Stimulated activated CD4-positive, alpha-beta T cell treated with anti-CD3 and anti-CD28 coated beads, TNF-alpha, amount 100 ng/mL, for 1 hour (primary cell): ENCODE measurements at places on chromosomes 5 and 9.

DNA sequence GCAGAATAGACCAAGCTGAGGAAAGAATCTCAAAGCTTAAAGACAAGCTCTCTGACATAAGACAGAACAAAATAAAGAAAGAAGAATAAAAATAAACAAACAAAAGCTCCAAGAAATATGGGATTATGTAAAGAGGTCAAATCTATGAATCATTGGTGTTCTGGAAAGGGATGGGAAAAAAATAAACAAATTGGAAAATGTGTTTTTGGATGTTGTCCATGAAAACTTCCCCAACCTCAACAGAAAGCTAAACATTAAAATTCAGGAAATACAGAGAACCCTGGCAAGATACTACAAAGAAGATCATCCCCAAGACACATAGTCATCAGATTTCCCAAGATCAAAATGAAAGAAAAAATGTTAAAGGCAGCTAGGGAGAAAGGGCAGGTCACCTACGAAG, 662.0 kb upstream of the CDH18 start:
- no peak for DNase-seq

DNA sequence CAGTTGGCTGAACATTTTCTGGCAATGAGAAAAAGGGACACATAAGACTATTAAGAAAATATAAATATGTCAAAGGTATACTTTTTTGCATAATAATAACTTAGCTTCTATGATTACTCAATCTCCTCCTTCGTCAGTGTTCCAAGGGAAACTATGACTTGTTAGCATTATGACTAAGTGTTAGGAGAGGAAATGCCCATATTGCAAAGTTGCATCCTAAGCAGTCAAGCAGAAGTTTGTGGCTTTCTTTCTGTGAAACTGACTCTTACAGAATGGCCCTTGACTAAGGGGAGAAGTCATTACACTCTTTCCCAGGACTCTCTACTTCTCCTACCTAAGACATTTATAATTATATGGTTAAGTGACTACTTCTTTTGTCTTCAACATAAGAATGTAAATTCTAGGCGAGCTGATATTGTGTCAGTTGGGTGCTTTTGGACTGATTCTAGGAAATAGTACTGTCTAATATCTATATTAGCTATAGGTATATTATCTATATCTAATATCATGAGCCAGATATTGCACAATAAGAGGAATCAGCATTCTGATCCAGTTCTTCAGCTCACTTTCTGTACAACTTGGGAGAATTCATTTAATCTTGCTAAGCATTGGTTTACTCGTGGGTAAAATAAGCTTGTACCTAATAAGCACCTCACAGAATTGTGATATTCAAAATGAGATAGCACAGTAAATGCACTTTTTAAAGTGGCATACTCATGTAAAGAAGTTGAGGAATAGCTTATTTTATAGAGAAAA, 16.4 kb upstream of the SPINK6 start:
- no peak for DNase-seq

DNA sequence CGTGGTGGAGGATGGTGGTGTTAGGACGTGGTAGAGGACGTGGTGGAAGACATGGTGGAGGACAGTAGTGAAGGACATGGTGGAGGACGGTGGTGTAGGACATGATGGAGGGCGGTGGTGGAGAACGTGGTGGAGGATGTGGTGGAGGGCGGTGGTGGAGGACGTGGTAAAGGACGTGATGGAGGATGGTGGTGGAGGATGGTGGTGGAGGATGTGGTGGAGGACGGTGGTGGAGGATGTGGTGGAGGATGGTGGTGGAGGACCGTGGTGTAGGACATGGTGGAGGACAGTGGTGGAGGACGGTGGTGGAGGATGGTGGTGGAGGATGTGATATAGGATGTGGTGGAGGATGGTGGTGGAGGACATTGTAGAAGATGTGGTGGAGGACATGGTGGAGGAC, 67.6 kb downstream of the S1PR3 start:
- DNase-seq, result no peak

- no peak for DNase-seq
These were observed 71.1 kb upstream of the CD180 start for GRCh38 chr5:67267512-67268216.

GRCh38 chr5:160231783-160232342, 2.6 kb downstream of the FABP6 start:
- no peak for DNase-seq

GRCh38 chr5:38718771-38719391, 126.9 kb upstream of the OSMR start:
- no peak for DNase-seq

- DNase-seq, result no peak
These were observed 9.4 kb upstream of the MAMDC2 start for GRCh38 chr9:70034271-70034711.

DNA sequence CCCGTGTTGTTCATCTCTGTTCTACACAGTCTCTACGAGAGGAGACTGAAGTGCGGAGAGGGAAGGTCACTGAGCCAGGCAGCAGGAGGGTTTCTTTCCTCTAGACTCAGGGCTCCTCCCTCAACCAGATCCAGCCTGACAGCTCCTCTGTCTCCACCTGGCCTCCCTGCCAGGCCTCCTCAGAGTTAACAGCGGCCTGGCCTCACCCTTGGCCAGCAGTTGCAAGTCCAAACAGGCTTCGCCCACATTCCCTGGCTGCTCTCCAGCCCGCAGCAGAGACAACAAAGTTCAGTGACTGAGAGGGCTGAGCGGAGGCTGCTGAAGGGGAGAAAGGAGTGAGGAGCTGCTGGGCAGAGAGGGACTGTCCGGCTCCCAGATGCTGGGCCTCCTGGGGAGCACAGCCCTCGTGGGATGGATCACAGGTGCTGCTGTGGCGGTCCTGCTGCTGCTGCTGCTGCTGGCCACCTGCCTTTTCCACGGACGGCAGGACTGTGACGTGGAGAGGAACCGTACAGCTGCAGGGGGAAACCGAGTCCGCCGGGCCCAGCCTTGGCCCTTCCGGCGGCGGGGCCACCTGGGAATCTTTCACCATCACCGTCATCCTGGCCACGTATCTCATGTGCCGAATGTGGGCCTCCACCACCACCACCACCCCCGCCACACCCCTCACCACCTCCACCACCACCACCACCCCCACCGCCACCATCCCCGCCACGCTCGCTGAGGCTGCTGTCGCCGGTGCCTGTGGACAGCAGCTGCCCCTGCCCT, at the start of gene HRCT1:
Gene HRCT1 (plus strand): TSS at position 291 of the 768 bp plus-strand sequence. CDS start 86 bp downstream, at position 377.
- DNase-seq, result no peak

GRCh38 chr9:101121836-101122399, 93.4 kb downstream of the PLPPR1 start:
- DNase-seq, result no peak

- DNase-seq, result no peak
These were observed 399.8 kb upstream of the PIK3R1 start for GRCh38 chr5:67815455-67816391.

DNA sequence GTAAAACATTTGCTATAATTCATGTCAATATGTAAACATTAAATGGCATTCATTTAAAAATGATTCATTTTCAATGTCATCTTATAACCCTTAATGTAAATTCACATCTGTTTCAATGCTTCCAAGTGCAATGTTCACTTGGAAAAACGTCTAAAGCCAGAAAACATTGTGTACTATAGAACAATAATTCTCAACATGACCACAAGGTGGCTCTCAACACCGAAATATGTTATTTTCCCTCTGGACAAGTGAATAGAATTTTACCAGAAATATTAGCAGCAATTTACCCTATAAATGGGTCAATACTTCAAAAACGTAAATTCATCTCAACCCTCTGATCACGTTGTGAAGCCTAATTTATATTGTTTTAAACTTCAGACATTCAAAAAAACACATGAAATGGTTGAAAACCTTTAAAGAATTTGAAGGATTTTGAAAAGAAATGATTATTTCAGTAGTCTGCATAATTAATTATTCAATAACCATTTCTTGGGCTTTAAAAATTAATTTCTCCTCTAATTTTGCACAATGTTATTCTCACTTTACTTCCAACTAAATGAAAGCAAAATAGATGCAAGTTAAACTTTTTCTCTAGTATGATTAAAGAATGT, 11.0 kb downstream of the CDH10 start:
- DNase-seq, result no peak

GRCh38 chr5:17720071-17720470, 85.8 kb downstream of the TAF11L14 start:
- no peak for DNase-seq

GRCh38 chr5:138685193-138685745, 68.0 kb upstream of the CTNNA1 start:
- no peak for DNase-seq

- peak; percentile 5 for DNase-seq
These were observed 118.4 kb upstream of the PRSS3 start for GRCh38 chr9:33676746-33677505.

- DNase-seq, result no peak
These were observed 185.8 kb downstream of the DEPDC1B start for GRCh38 chr5:60514152-60514551.

GRCh38 chr5:5316334-5316733, 106.1 kb upstream of the ICE1 start:
- DNase-seq, result no peak

- DNase-seq, result no peak
These were observed 2.5 kb upstream of the ZNF608 start for GRCh38 chr5:124748687-124749594.

- peak; percentile 30 for DNase-seq
These were observed 47.0 kb upstream of the TGFBR1 start for GRCh38 chr9:99057665-99058625.

DNA sequence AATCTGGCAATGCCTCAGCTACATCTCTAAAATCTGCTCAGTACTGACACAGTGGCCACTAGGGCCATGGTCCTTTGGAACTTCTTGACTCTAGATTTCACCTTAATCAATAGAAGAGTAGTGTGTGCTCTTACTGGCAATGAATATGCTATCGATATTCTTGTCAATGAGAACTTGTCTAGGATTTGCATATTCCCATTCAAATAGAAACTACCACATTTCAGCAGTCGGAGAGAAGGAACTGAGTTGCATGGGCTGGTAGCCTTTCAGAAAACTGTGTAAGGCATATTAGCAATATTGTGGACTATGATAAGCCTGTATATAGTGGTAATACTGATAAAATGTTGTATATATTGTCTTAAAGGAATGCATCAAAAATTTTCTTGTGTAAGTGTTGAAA, 45.3 kb upstream of the NAA35 start:
- no peak for DNase-seq

DNA sequence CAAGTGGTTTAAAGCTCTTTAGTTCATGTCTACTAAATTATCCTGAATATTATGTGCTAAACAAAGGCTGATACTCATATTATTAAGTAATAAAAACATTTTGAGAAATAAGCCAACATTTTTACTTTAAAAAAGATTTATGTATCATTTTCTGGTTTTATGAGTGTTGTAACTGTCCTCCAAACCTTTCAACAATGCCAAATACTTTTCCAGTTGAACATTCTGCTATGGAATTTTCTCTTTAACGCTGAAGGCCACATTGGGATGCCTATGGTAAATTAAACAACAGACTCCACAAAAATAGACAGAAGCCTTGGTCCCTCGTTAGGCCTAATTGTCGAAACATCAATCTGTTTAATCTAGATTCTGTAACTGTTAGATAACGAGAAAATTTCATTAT, 131.3 kb downstream of the GLIS3 start:
- no peak for DNase-seq

DNA sequence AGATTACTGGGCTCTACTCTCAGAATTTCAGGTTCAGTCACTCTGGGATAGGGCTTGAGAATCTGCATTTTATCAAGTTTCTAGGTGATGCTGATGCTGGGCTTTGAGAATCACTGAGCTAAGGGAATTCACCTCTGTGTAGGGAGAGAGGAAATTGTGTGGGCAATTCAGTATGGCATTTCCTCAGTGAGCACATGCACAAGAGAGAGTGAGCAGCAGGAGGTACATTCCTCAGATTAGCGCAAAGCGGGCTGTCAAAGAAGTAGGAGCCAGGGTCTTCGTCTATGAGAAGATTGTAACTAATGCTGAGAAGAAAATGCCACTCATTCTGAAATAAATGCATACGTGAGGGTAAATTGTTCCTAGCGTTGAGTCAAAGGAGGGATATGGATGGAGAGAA, 175.9 kb downstream of the KIF4B start:
- no peak for DNase-seq

- DNase-seq, result no peak
These were observed 51.7 kb downstream of the MED27 start for GRCh38 chr9:132027752-132028663.

- no peak for DNase-seq
These were observed 266.2 kb upstream of the IRX1 start for GRCh38 chr5:3329427-3329826.

- DNase-seq, result no peak
These were observed 141.4 kb downstream of the LRRC70 start for GRCh38 chr5:62720031-62720441.

- no peak for DNase-seq
These were observed 50.8 kb upstream of the PCSK1 start for GRCh38 chr5:96483878-96484277.

GRCh38 chr5:169637549-169638121, 560 bp downstream of the DOCK2 start:
- DNase-seq, result peak; percentile 50

- DNase-seq, result no peak
These were observed 49.4 kb downstream of the ATP10B start for GRCh38 chr5:160802592-160802991.

DNA sequence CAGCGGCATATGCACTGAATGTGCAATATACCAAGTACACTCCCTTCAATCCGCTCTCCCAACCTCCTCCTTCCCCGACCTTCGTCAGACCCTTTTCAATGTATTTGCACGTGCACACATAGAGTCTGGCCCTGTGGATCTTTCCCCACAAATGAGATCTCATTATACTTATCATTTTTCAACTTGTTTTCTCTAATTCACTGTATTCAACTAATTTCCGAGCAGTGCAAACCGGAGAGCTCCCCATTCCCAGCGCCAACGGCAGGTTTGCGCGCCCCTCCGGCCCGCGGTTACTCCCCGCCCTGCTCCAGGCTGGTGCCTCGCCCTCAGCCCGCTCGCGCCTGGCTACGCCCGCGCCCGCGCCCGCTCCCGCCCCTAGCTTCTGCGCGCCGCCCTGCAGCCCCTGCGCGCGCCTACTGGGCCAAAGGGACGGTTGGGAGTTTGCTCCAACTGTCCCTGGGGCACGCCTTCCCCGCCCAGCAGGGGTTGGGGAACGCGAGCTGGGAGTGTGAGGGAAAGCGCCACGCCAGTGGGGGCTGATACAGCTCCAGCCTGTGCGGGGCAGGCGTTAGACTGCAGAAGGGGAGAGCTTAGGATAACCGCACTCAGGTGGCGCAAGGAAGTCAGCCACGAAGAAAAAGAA, 3.3 kb upstream of the CDC20B start:
- no peak for DNase-seq

GRCh38 chr9:16028548-16028947, 475.7 kb downstream of the CCDC171 start:
- DNase-seq, result no peak

DNA sequence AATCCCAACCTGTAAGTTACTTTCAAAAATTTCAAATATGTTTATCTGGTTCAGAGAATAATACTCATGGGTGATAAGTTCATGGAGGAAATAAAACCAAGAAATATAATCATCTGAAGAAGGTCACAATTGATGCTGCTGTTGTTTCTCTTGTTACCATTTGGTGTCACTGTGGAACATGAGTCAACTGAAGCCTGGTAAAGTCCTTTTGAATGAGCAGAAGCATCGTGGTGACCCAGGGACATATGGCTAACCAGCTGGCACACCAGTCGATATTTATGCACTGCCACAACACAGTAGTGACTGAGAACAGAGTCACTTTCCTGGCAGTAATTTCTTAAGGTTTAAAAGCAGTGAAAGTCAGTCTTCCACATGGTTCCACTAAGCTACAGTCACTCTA, 612.9 kb upstream of the TLE4 start:
- DNase-seq, result no peak
